ENCODE measurements at places on chromosomes 12 and 14. TPM values are rescaled to one million over a fixed set of nuclear protein-coding genes. Genes with fewer than 3 reads are reported as not detected.
A peak's percentile ranks its signal among the peaks of the same experiment; 100 is the strongest.

- DNase-seq, result no peak
Observed at GRCh38 chr12:38124247-38125012, 192.1 kb upstream of the ALG10B start.

DNA sequence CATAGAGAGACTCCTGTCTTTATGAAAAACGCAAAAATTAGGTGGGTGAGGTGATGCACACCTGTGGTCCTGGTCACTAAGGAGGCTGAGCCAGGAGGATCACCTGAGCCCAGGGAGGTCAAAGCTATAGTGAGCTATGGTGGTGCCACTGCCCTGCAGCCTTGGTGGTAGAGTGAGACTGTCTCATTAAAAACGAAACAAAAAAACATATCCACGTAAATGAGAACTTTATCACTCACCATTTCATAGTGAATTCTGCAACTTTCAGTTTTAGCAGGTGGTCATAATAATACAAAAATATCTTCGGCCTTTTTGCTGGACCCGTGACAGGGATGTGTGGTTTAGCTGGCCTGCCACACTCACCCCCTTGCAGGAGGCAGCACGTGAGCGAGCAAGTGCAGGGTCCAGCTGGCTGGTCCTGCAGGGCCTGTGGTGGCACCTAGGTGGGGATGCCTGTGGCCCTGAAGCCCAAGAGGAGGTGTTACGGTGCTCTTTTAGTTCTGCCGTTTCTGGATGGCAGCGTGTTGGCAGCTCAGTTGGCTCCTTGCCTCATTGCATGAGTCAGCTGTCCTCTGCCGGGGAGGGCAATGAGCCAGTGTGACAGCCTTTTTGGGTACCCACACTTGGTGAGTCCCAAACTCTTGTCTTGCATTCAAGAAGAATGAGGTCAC, 1330.7 kb upstream of the TMEM132C start:
- DNase-seq, result peak; percentile 45

The PTPRQ gene
- 0.39 TPM for polyA plus RNA-seq

The AVPR1A gene
- 1.7 TPM for polyA plus RNA-seq

The BICDL1 gene
- 0.09 TPM for polyA plus RNA-seq
